Breast epithelium (tissue), 4 donors: ENCODE measurements at places on chromosomes 12 and 14. TPM values are rescaled to one million over a fixed set of nuclear protein-coding genes. Genes with fewer than 3 reads are reported as not detected.
A peak's percentile ranks its signal among the peaks of the same experiment; 100 is the strongest.

GRCh38 chr12:88390811-88391210, 189.5 kb downstream of the KITLG start:
- no peak overlapping the region for H3K4me3 ChIP-seq
- no peaks in the 10 kb centered on the region for H3K27me3 ChIP-seq
- H3K4me1 ChIP-seq, result no peaks in the 10 kb centered on the region
- no peak overlapping the region for H3K27ac ChIP-seq
- DNase-seq, result no peak
- H3K36me3 ChIP-seq, result no peaks in the 10 kb centered on the region

DNA sequence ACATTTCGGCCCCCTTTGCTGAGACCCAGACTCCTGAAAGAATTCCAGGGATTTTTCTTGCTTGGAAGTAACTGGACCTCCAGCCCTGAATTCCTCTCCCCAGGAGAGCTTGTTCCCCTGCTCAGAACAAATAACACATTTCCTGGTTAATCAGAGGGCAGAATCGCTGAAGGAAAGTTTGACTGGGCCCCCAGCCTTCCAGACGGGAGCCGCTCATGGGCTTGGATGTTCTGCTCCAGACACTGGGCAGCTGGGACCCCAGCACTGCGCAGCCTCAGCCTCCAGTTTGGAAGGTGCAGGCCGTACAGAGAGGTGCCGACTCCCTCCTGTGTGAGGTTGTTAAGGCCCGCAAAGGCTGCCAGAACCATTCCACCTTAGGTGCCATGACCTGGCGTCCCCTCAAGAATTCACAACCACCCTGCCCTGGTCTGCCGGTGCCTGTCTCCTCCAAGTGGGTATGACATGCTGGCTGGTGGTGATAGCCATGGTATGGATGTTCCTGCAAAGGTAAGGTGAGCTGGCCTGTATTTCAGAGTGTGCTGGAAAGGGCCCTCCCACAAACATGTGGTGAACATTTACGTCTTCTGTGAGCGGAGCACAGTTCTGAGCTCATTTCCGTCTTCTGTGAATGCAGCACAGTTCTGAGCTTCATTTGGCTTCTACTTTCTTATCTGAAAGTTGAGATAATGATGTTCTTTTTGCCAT, 5.1 kb upstream of the LTBP2 start:
- H3K4me3 ChIP-seq, result no peak overlapping the region
- peak overlapping the region; percentile 32 for H3K27ac ChIP-seq
- H3K36me3 ChIP-seq, result no peaks in the 10 kb centered on the region
- no peaks in the 10 kb centered on the region for H3K27me3 ChIP-seq
- no peak for DNase-seq
- H3K4me1 ChIP-seq, result peaks cover 23% of the 10 kb centered on the region

- H3K27me3 ChIP-seq, result no peaks in the 10 kb centered on the region
- no peak for DNase-seq
- peak overlapping the region; percentile 17 for H3K4me3 ChIP-seq
Observed at GRCh38 chr12:80400571-80400991, 43.5 kb upstream of the PTPRQ start.

DNA sequence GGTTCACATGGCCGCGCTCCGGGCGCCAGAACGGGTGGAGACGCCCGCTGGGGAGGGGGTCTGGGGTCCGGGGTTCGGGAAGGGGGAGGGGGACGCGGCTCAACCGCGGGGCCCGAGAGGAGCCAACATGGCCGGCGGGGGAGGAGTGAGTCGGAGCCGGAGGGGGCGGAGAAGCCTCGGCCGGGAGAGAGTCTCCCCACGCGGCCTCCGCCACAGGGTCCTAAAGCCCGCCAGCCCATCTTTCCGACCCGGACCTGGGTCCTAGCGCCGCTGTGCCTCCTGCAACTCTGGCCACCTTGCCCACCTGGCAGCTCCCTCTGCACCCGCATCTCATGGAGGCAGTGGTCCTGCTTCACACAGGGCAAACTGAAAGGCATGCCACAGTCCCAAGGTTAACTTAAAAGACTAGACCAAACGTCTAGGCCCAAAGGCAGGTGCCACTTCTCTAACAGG, at the start of gene BAZ2A:
Gene BAZ2A (minus strand): TSS at position 147 of the 453 bp plus-strand sequence. CDS start 12,796 bp downstream, outside the sequence.
- peak within 1 kb of the TSS; percentile 99 for H3K4me3 ChIP-seq
- H3K36me3 ChIP-seq, result no peaks in the 10 kb centered on the region
- peaks cover 8% of the 10 kb centered on the region for H3K4me1 ChIP-seq
- DNase-seq, result peak; percentile 78

DNA sequence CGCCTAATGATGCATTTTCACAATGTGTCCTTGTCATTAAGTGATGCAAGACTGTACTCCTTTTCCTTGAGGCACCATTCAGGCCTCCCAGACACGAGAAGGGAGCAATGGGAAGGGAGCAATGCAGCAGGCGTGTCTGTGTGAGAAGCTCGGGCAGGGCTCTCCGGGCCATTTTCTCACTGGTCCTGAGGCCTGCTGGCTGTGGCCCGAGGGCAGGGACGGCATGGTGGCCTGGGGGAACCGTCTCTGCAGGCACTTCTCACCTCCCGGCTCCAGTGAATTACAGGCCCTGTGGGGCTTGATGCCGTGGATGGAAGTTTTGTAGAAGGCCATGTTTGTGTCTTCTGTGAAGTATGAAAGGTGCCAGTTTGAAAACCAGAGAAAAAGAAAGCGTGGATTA, 71.0 kb downstream of the ADGRD1 start:
- no peaks in the 10 kb centered on the region for H3K4me1 ChIP-seq
- no peak for DNase-seq
- no peaks in the 10 kb centered on the region for H3K36me3 ChIP-seq
- H3K27me3 ChIP-seq, result no peaks in the 10 kb centered on the region

GRCh38 chr14:63179383-63179782, 24.9 kb upstream of the RHOJ start:
- H3K4me3 ChIP-seq, result no peak overlapping the region
- no peaks in the 10 kb centered on the region for H3K4me1 ChIP-seq
- no peaks in the 10 kb centered on the region for H3K36me3 ChIP-seq
- no peak for DNase-seq
- H3K27ac ChIP-seq, result peak overlapping the region; percentile 22

- no peaks in the 10 kb centered on the region for H3K27me3 ChIP-seq
- H3K4me1 ChIP-seq, result no peaks in the 10 kb centered on the region
- no peak for DNase-seq
- no peaks in the 10 kb centered on the region for H3K36me3 ChIP-seq
- H3K4me3 ChIP-seq, result no peak within 1 kb of the TSS
- H3K27ac ChIP-seq, result no peak within 1 kb of the TSS
Observed at GRCh38 chr12:80707126-80707829, at the start of gene MYF6. Gene MYF6 (plus strand): TSS chr12:80707634. CDS start chr12:80707720, 86 bp downstream.

- peak overlapping the region; percentile 31 for H3K27ac ChIP-seq
- H3K4me1 ChIP-seq, result peaks cover 3% of the 10 kb centered on the region
- H3K4me3 ChIP-seq, result peak overlapping the region; percentile 15
- no peaks in the 10 kb centered on the region for H3K36me3 ChIP-seq
- no peak for DNase-seq
Observed at GRCh38 chr14:73461478-73462047, 3.2 kb upstream of the NUMB start.

- no peaks in the 10 kb centered on the region for H3K4me1 ChIP-seq
- H3K27ac ChIP-seq, result no peak overlapping the region
Observed at GRCh38 chr14:54815016-54815415, 87.6 kb downstream of the GCH1 start.

- no peak for DNase-seq
- no peaks in the 10 kb centered on the region for H3K4me1 ChIP-seq
- no peaks in the 10 kb centered on the region for H3K27me3 ChIP-seq
Observed at GRCh38 chr12:126518596-126519200, 1453.5 kb downstream of the AACS start.

Gene LMO3
- total RNA-seq, result 6.9 TPM

Gene ASCL1
- 0.15 TPM for total RNA-seq
